Left lung (tissue), 14 donors: ENCODE measurements at places on chromosomes 7 and 10. TPM values are rescaled to one million over a fixed set of nuclear protein-coding genes. Genes with fewer than 3 reads are reported as not detected.

Gene DOCK4
- 53.5 TPM for polyA plus RNA-seq

- DNase-seq: no peak
These were observed 61.5 kb downstream of the WDR37 start for GRCh38 chr10:1117651-1118050.

GRCh38 chr7:129680400-129680799, 68.9 kb downstream of the NRF1 start:
- DNase-seq: no peak

DNA sequence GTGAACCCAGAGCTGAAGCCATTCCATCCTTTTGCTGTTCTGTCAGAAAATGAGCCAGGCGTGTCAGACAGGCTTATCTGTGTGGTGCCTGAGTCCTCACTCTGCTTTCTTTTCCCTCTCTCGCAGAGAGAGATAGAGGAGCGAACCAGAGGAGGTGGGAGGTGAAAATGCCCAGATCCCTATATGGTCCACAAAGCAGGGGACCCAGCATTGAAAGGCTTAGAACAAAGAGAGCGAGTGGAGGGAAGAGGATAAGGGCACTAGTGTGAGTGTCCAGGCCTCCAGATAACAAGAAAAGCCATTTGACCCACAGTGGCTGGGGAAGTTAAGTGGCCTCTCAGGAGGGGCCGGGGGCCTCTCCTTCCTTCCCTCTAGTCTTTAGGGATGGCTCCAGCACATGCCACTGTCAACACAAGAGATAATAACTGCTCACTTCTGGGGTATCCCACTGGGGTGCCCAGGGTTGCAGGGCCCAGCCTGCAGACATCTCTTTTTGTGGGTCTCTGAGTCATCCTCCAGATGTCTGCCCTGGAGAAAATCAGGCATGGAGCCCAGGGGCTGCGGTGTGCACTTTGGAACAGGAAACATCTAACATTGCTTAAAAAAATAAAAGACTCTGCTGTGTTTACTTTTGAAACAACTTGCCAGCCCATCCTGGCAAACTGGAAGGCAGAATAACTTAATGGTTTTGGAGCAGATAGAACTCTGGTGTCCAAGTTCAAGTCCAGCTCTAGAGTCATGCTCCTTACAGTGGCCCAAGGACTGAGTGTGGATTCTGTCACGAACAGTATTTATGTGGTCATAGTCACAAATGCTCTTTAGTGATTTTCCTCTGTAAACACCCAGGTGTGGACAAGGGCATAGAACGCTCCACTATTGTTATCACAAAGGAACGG, 189.5 kb downstream of the CXCL12 start:
- peak; percentile 51 for DNase-seq

Gene TAS2R41
- polyA plus RNA-seq: not detected

Gene C10orf53
- polyA plus RNA-seq: not detected

GRCh38 chr10:107340326-107340725, 175.8 kb upstream of the SORCS1 start:
- DNase-seq: no peak

Gene SPDYE8
- 1.2 TPM for polyA plus RNA-seq

DNA sequence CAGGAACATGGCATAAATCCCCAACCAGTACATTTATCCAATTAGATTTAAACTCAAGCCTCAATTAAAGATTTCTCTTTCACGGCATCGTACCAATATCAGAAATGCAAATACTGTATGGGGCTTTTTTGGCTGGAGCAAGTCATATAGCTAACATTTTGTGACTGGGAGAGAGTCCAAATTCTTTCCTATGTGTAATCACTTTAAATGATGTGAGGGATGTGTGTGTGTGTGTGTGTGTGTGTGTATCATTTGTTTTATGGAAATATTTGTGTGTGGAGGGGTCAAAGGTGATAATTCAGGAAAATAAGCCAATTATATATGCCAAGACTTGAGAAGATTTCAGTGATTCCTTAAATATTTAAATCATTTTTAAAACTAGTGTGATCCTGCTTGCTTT, 196.6 kb downstream of the TRIL start:
- DNase-seq: no peak

Gene CRCP
- polyA plus RNA-seq: 34.1 TPM

Gene FXYD4
- not detected for polyA plus RNA-seq

Gene CDCA7L
- polyA plus RNA-seq: 59.5 TPM

Gene MCMBP
- polyA plus RNA-seq: 61.6 TPM

DNA sequence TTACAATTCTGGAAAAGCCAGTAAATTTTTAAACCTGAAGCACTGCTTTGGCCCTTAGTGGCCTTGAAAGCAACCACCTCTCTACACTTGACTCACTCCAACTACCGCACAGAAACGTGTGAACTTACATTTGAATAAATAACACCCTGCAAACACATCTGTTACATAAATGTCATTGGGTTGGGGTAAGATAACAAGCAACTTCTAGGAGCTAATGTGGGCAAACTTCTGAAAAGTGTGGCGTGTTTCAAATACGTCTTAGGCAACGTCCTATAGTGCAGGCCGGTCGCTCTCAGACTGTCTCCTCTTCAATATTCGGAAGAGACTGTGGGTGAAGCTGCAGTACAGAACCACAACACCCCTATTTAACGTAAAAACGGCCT, 474 bp downstream of the ORC5 start:
- no peak for DNase-seq

DNA sequence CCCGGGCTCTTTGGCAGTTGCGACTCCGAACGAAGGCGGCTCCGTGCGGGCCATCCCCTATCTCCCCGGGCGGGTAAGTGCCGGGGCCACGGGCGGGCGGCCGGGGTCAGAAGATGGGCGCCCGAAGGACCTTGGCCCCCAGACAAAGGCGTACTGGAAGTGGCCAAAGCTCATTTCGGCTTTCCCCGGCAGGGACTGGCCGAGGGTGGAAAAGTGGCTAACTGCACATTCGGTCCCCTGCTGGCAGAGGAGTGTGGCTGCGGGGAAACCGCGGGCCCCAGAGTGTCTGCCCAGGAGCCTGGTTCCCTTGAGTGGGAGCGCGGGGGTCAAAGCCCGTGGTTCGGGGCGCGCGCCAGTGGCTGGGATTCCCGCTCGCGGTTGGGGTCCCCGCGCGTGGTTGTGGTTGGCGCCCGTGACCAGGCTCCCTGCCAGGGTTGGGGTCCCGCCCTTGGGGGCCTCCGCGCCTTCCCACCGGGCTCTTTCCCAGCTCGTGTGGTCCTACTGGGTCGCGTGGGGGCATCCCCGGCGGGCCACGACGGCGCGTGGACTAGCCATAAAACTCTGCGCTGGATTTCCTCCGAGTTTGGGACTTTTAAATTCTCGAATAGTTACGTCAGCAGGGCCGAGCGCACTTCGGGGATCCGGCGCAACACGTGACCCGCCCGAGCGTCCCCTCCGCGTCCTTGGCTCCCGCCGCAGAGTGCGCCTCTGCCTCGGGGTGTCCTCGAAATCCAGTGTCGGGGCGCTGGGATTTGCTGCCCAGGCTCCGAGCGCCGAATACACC, 124.4 kb downstream of the TACC2 start:
- DNase-seq: peak; percentile 67

DNA sequence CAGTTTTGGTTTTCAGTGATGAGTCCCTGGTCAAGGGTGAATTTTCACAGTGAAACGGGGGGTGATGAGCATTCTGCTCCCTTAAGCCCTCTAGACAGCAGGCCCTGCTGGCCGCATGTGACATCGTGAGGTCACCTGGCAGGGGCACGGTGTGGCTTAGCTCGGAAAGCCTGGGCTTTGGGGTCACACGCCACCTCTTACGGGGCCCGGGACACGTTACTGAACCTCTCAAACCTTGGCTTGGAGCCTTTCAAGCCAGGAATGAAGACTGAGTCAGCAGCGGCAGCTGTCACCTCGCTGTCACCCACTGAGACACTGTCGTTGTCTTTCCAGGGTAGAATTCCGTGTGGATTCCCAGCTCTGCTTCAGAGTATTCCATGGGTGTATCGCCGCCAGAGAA, 4.1 kb downstream of the GET4 start:
- peak; percentile 67 for DNase-seq

- DNase-seq: no peak
These were observed 3.5 kb upstream of the AEBP1 start for GRCh38 chr7:44100458-44101302.

DNA sequence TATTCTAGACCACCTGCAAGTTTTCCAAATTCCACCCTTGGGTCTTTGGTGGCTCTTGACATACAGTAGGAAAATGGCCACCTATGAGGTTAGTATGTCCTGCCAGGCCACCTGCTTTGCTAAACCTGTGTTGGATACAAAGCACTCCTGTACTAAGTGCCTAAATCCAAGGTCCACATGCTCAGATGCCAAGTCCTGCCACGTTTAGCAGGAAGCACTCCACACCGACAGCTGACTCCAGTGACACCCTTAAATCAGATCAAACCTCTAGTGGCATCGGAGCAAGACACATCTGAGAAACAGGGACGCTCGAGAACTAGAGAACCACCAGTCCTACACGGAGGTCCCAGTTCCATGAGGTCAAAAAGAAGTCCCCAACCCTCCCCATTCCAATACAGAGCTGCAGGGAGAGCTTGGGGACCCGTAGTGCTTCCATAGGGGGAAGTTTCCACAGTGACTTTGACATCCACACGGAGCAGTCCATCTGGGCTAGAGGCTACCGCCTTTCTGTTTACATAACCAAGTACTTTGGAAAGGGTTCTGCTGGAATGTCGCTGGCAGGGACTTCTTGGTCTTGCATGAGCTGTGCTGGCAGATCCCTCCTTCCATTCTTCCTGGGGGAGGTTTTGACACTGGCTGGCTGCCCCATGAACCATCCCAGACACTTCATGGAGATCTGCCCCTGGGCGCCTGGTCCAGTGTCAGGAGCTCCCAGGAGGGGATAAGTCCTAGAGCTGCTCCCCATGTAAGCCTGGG, 290.6 kb downstream of the PRPF18 start:
- DNase-seq: no peak

Gene EGR2
- 9.0 TPM for polyA plus RNA-seq

Gene MMP21
- 1.0 TPM for polyA plus RNA-seq

DNA sequence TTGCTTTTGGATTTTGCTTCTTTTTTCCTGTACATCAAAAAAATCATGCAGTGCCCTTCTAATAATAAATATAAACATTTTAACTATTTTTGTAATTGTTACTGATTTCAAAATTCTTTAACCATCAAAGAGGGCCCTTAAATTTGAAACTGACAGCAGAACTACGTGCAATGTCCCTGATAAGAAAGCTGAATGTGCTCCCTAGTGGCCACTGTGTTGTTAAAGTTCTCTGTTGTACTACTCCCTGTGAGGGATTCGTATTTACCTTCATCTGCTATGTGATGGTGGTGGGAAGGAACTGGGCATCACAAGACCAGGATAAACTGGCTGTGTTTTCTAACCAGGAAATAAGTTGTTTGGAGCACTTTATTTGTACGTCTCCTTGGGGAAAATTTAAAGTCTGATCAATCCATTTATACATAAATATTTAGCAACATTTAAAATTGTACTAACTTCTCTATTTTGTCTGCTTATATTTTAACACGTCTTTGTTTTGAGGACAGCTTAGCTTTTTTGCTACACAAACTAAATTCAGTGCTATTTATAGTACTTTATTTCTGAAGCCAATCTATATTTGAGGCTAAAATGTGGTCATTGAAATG, 322.4 kb downstream of the HGF start:
- no peak for DNase-seq

DNA sequence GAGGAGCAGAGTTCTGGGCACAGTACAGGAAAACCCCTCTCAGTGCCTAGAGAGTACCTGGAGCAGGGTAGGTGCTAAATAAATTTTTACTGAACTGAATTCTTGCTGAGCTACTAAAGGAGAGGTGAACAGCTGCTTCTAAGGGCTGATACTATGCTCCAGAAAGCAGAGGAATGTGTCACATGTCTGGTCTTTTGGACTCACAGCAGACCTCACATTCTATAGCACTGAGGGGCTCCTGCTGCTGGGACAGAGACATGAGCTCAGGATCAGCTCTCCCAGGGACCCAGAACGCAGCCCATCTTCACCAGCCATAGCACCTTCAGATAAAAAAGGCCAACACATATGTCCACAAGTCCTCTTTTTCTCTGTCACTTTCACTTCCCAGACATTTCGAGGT, 133.0 kb upstream of the KLF14 start:
- no peak for DNase-seq

DNA sequence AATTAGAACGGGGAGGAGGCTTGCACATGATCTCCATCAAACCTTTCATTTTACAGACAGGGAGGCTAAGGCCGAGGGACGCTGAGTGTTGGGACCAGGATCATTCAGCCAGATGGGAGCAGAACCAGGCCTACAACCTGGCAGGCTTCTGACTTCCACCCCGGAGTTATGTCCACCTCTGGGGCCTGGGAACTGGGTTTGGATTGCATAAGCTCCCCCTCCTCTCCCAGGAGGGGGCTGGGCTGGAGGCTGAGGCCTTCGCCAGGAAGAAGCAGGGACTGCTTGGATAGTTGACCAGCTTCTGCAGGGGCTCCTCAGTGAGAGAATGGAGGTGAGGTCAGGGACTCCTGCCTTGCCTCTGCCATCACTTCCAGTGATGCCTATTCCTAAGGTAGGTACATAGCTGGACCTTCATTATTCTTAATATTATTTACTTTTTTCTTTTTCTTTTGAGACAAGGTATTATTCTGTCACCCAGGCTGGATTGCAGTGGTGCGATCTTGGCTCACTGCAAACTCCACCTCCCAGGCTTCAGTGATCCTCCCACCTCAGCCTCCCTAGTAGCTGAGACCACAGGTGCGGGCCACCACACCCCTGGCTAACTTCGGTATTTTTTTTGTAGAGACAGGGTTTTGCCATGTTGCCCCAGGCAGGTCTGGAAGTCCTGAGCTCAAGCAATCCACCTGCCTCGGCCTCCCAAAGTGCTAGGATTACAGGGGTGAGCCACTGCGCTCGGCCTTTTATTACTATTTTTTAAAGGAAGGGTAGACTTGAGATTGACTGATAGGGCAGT, 1.3 kb downstream of the SNX10 start:
- DNase-seq: no peak

DNA sequence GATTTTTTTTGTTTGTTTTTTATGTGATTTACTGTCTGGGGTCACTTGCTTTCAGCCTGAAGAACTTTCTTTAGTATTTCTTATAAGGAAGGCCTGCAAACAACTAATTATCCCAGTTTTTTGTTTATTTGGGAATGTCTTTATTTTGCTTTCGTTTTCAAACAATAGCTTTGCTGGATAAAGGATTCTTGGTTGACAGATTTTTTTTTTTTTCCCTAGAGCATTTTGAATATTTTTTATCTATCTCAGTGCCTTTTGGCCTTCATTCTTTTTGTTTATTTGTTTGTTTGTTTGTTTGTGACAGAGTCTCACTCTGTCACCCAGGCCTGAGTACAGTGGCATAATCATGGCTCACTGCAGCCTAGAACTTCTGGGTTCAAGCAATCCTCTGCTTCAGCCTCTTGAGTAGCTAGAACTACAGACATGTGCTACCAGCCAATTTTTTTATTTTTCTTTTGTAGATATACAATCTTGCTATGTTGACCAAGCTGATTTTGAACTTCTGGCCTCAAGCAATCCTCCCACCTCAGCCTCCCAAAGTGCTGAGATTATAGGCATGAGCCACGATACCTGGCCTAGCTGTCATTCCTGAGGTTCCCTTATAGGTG, 46.3 kb upstream of the FZD9 start:
- DNase-seq: no peak

Gene SKIDA1
- polyA plus RNA-seq: 5.4 TPM
